Activated T-helper 1 cell treated with anti-CD3 and anti-CD28 coated beads, Interleukin-2, amount 50 U/mL, for 16 hours (primary cell): ENCODE measurements at places on chromosomes 2 and 18.

GRCh38 chr2:158998551-158999248 is 30.3 kb downstream of the TANC1 start:
- DNase-seq: no peak

DNA sequence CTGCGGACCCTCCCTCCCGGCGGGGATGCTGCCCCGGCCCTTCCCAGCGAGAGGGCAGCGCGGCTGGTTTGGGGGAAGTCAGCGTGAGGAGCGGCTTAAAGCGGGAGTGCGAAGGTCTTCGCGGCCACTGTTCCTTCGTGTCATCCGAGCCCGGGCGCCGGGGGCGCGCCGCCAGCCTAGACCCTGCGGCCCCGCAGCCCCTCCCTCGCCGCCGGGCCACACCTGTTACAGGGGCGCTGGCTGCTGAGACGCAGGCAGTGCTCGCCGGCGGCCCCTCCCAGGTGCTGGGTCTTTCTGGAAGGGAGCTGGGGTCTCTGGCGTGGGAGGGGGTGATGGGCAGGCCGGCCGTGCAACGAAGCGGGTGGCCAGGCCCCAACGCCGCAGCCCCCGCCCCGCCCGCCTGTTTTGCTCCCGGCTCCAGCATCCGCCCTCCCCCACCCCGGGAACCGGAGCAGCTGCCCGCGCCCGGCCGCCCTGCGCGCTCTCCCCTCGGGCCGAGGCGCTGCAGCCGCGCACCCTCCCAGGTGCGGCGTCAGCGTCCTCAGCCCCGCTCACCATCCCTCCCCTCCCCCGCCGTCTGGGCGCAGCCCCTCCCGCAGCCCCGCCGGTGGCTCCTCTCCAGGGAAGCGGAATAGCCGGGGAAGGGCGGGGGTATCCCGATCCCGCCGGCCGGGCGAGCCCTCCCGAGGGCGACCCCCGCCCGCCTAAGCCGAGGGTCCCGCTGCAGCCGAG is 727 bp downstream of the KIF1A start:
- DNase-seq: no peak

DNA sequence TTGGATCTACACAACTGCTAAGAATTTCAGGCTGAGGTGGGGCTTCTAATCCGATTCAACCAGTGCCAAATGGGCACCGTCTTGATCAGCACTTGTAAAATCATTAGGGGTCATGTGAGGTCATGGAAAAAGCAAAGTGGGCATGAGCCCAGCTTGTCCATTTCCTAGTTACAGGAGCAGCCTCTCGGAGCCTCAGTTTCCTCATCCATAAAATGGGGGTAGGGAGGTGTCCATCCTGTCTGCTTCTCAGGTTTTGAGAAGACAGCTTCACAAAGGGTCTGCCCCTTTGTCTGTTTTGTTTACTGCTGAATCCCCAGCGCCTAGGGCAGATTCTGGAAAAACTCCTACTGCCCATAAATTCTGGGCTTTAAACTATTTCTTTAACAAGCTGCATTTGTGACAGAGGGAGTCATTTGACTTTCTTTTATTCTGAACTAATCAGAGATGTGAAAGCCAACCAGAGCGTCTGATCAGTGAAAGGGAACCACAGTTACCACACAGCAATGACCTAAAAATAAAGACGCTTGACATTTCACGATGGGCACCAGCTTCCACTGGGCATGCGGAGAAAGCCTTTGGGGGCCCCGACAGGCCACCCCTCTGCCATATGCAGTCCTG is 38.9 kb downstream of the DNMT3A start:
- DNase-seq: no peak

- DNase-seq: no peak
Observed at GRCh38 chr2:205235434-205235833, 446.9 kb upstream of the NRP2 start.

GRCh38 chr2:98701230-98701629 is 29.7 kb downstream of the MGAT4A start:
- no peak for DNase-seq

GRCh38 chr2:223041527-223042109 is 10.4 kb upstream of the KCNE4 start:
- DNase-seq: no peak

DNA sequence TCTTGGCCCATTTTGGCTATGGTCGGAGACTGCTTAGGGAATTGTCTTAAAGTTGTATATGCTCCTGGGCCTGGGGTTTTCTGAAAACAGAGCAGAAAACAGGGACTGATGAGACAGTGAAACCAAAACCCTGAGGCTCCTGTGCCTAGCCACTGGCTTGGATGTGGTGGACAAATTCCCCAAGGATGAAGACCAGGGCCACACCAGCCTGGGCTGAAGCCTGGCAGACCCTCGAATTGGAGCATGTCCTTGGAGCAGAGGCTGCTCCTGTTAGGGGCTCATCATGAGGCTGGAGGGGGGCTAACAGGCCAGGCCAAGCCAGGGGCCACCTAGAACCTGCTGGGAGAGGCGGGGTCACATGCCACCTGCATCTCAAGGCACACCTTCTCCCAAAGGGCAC is 68.1 kb downstream of the STPG4 start:
- DNase-seq: no peak

DNA sequence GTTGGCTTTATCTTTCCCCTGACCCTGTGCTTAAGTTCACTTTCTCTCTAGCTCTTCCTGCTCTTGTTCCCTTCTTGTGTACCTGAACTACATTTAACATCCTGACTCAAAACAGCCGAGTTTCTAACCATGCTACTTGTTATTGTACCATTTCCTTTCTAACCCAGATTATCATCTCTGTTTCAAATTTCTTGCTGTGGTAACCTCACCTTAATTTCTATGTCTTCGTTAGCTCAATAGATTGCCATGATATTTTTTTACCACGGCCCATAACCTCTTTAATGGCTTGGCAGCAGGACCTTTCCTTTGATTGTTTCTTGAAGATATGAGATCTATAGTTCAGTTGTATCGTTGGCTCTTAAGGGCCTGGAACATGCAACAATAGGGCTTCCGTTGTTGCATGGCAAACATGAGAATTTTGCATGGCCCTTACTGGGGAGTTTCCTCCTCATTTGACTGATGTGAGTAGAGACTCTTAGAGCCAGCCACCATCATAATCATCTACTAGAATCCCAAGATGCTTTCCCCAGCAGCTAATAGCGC is 11.1 kb downstream of the CFAP36 start:
- DNase-seq: no peak

- no peak for DNase-seq
Observed at GRCh38 chr2:133892352-133892913, 324.2 kb upstream of the NCKAP5 start.

- no peak for DNase-seq
Observed at GRCh38 chr2:14408695-14409094, 223.8 kb upstream of the LRATD1 start.

DNA sequence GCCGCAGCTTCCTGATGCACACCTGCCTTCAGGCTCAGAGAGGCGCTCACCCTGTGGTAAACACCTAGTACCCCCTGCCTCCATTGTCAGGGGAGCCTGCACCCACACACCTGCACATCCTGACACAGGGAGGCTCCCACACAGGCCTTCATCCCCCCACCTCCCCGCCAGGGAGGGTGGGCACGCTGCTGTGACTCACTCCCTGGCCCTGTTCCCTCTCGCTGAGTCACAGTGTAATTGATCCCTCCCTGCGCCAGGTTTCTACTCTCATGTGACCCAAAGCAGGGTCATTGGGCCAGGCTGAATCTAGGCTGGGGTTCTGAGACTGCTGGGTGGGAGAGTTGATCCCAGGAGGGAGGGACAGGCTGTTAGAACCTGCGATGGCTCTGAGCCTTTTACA is 8.5 kb upstream of the CELF4 start:
- DNase-seq: no peak

DNA sequence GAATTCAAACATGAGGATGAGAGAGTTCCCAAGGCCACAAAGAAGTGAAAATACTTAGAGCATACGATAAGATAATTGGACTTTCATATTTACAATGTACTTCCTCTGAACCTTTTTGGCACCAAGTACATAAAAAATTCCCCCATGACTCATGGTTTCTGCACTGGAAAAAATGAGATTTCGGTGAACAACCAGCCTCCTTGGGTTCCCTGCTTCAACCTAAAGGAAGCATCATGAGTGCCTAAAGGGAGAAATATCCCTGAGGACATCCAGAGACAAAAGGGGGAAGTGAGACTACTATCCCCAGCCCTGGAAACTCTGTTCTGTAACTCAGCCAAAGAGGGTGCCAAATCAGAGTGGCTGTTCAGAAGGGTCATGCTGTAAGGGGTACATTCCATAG is 562.7 kb upstream of the SLC39A10 start:
- no peak for DNase-seq

DNA sequence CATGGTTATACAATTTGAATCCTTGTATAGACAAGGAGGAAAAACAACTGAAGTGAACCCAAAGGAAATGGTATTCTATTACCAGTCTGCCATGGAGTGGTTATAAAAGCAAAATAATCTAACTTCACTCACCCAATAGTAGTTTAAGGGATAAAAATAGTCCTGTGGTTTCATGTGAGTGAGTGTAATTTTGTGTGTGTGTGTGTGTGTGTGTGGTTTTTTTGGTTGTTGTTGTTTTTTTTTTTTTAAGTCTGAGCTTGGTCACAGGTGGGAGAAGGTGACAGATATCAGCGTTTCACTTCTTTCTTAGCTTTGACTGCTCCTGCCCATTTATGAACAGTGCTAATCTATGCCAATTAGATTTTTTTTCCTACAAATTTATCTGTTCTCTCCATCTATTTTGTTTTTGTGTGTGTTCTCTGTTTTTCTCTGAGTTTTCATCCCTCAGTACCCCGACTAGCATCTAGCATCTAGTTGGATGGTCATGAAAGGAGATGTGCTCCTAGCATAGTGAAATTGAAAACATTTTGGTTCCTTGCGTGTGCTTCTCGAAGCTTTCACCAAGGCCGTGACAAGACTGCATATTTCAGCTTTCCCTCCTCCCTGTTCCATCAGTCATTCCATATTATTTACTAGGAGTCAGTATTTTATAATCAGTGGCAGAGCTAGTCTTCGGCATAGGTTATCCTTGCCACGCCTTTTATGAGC is 200.1 kb upstream of the DTNA start:
- no peak for DNase-seq

DNA sequence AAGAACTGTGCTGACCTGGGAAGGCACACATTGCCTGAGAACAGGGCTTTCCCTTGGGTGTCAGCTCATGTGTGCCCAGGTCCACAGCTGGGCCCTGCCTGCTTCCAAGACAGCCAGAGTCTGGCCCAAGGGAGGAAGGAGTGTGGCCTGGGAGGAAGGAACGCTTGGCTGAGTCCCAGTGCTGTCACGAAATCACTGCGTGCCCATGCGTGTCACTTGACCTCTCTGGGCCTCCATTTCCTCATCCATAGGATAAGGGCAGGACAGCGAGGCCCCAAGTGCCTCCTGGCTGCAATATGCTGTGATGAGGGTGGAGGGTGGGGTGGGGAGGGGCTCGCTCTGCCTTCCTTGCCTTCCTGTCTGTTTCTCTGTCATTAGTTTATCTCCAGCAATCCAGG is 642 bp upstream of the KCNK3 start:
- no peak for DNase-seq

DNA sequence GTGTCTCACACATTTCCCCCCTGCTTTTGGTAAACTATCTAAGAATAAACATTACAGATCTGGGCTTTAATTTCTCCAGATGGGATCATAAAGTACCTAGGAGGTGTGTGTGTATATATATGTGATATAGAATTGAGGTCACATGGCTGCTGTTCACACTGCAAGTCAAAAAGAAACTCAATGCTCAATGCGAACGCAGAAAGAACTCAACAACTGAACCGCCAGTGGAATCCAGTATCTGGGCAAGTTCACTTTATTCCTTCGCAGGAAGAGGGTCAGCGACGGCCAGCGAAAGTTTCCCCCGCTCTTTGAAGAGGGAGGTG is 17.7 kb downstream of the POU3F3 start:
- no peak for DNase-seq

DNA sequence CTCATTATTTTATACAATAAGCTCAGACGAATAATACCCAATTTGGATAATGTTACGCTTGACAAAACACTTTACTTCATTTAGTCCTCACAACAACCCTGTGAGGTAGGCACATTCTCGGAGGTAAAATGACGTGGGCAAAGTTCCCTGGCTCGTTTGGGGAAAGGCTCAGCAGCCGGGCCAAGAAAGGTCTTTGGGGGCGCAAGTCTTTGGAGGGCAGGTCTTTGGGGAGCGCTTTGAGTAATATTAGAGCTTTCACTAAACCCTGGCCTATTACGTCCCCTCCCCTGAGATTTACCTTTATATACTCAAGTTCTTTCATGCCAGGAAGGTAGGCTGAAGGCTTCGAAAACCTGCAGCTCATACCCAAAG is 427 bp downstream of the RBKS start:
- DNase-seq: no peak

DNA sequence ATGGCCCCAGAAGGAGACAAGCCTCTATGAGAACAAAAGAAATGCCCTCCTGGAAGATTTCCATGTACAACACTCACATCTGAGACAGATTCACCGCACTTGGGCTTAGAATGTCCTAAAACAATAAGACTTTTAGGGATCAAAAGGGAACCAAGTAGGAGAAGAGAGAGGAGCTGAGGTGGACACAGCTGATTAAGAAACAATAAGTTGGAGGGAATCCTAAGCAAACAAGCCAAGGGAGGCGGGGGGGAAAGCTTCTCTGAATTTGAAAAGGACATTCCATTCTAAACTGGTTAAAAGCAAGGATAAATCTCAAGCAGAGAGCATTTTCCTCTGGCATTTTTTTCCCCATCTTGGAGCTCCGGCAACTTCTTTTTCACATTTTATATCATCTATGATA is 9.9 kb downstream of the ACVR1 start:
- no peak for DNase-seq

DNA sequence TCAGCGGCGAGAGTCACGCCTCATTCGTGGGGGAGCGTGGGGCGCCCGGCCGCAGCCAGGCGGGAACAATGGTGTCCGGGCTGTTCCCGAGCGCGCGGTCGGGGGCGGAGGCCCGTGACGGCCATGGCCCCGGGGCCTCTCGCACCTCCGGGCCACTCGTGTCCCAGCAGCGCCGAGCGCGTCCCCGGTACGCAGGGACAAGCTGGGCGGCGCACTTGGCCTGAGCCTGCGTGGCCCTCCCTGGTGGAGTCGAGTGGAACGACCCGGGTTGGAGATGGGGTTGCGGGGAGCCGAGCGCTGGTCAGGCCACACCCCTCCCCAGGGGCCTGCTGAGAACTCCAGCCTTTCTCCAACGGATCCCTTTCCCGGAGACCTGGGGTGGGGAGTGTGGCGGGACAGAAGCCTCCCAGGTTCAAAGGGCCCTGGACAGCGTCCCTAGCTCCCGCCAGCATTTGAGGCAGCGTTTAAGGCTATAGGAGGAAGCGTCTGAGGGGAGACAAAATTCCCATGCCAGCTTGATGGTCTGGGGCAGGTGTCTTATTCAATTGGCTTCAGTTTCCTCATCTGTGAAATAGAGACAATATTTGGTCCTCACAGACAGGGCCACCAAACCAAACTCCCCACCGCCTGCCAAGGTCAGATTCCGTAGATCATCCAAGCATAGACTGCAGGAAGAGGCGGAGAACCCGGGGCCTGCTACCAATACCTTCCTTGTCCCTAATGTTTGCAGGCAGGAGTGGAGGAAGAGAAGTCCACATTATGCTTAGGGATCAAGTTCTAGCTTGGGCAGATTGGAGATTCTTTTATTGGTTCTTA is 553 bp downstream of the CNDP2 start:
- DNase-seq: no peak
